NCI-H1092 treated with DMSO at 0.1 percent for 48 hours (cell line): ENCODE measurements at places on chromosomes 4 and X.

GRCh38 chrX:68254738-68255645 lies 178.3 kb downstream of the OPHN1 start:
- no peak for DNase-seq

- DNase-seq, result no peak
Measured at GRCh38 chrX:6770936-6771335, 236.0 kb upstream of the VCX3A start.

- no peak for DNase-seq
Measured at GRCh38 chrX:576904-577560, 53.6 kb upstream of the SHOX start.

DNA sequence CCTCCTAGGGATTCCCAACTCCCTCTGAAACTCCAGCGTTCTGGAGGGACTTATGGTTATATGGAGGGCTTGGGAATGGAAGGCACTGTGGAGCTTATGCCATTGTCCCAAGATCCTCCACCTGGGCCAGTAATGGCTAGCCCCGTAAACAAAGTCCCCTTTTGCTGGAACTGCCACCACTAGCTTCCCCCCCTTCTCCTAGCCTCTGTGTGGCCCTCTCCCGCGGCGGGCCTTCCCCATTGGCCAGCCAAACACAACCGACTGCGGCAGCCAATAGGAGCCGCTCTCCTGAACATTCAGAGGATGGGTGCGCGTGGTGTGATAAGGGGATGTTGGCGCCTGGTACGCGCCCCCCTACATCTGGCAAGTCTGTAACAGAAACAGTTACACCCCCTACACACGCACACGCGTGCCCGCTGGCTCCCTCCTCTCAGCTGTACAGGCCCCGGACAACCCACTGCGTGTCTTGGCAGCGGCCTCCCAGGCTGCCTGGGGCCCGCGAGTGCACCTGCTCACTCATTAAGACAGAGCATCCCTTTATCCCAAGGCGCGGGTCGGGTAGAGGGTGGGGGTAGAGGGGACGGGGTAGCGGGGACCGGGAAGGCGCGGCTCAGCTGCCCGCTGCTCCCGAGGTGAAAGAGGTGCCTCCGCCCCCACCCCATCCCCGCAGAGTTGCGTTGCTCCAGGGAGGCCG lies 863 bp upstream of the RAB33A start:
- DNase-seq, result peak; percentile 90

DNA sequence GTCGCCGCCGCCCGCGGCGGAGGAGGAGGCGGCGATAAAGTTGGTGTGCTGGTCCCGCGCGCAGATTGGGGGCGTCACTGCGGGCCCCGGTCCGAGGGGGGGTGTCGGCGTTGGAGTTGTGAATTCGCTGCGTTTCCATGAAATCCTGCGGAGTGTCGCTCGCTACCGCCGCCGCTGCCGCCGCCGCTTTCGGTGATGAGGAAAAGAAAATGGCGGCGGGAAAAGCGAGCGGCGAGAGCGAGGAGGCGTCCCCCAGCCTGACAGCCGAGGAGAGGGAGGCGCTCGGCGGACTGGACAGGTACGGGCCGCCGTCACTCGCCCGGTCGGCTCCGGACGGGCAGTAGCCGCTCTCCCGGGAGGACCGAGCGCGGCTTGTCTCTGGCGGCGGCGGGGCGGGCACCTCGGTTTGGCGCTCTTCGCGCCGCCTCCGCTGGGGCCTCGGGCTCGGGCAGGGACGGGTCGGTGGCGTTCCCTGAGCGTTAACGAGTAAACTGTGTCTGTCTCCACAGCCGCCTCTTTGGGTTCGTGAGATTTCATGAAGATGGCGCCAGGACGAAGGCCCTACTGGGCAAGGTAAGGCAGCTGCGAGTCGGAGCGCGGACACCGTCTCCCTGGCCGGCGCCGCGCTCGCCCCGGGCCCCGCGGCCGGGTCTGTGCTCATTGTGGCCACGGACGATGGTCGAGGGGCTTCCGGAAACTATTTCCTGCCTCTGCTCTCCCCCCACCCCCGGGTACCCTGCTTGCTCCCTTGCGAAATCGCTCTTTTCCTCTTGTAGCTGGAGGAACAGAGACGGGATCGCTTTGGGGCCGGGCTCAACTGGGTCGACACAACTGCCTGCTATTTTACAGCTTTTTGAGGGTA lies 658 bp downstream of the KDM6A start:
- peak; percentile 41 for DNase-seq

GRCh38 chr4:8723222-8723980 lies 130.8 kb downstream of the CPZ start:
- no peak for DNase-seq

- DNase-seq, result no peak
Measured at GRCh38 chr4:94636004-94636403, 121.8 kb upstream of the BMPR1B start.

- DNase-seq, result no peak
Measured at GRCh38 chrX:47796433-47796906, 40.2 kb upstream of the ZNF81 start.

DNA sequence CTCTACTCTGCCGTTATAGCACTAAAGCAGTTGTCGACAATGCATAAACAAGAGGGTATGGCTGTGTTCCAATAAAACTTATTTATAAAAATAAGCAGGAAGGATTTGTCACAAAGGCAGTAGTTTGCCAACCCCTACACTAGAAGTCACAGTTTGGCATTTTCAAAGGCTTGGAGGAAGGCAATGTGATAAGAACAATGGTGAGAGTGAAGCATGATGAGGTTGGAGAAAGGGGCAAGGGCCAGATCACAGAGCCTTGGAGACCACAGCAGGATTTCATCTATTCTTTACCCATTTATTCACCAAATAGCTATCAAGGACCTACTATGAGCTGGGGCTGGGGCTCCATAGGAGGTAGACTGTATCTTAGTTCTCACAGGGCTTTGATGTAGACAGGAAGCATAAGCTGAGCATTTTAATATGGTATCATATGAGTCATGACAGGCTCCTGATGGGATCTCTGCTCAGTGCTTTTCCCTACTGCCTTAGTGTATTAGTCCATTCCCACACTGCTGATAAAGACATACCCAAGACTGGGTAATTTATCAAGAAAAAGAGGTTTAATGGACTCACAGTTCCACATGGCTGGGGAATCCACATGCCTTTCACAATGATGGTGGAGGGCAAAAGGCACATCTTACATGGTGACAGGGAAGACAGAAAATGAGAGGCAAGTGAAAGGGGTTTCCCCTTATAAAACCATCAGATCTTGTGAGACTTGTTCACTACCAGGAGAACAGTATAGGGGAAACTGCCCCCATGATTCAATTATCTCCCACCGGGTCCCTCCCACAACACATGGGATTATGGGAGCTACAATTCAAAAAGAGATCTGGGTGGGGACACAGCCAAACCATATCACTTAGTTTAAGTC lies 58.9 kb downstream of the PPM1K start:
- DNase-seq, result no peak

GRCh38 chrX:21929209-21929608 lies 11.3 kb upstream of the SMS start:
- DNase-seq, result no peak

GRCh38 chr4:154082760-154083535 lies 294.1 kb upstream of the SFRP2 start:
- no peak for DNase-seq
